ENCODE measurements at places on chromosomes 6 and 20.

GRCh38 chr6:14873781-14874441, 372.0 kb upstream of the JARID2 start:
- no peak for DNase-seq

GRCh38 chr20:9660236-9660868, 146.0 kb downstream of the LAMP5 start:
- no peak for DNase-seq

GRCh38 chr6:138944412-138944811, 43.6 kb downstream of the REPS1 start:
- DNase-seq: no peak

- no peak for DNase-seq
Observed at GRCh38 chr20:57653546-57653900, 33.3 kb upstream of the ZBP1 start.

DNA sequence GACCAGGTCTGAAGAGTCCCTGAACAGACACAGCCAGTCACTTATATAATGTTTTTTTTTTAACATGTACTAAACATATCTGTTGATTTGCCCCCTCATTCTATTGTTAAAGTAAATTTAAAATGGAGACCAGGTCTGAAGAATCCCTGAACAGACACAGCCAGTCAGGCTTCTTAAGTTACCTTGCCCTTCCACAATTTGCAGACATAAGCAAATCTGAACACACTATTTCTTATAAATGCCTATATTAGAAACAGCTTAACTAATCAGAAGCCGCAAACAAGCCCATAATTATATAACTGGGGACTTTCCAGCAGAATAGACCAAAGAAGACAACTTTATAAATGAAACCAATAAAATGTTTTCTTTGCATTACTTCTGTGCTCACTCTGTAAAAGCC, 118.2 kb downstream of the DNAH8 start:
- no peak for DNase-seq

- no peak for DNase-seq
Observed at GRCh38 chr20:43755390-43755789, 28.6 kb upstream of the GTSF1L start.

DNA sequence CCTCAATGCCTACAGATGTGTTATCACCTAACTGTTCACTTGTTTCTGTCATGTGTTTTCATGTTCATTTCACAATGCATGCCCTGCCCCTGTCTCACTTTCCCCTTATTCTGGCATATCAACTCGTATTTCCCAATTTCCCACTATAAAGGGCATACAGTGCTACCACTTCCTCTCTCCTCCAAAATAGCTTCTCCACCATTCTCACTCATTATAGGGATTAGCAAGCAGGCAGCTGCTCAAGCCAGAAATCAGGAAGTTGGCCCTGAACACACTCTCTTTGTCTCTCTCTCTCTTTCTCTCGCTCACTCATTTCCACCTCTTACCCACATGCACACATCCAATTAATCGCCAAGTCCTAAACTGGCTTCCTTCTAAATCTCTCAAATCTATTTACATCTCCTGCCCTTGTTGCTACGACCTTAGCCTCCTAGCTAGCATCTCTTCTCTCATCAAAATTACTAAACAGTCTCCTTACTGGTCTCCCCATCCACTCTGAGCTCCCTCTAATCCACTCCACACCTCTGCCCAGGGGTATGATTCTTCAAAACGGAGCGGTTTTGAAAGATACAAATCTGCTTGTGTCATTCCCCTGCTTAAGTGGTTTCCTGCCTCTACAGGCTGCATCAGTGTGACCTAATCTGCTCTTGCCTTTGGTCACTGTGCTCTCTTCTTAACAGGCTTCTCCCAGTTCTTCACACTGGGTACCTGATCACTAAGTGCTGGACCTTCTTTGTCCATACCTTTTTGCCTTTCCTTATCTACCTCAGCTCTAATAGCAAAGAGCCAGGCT, 196.2 kb downstream of the BTBD9 start:
- DNase-seq: no peak

- DNase-seq: no peak
Observed at GRCh38 chr20:19449051-19449450, 236.6 kb downstream of the SLC24A3 start.

DNA sequence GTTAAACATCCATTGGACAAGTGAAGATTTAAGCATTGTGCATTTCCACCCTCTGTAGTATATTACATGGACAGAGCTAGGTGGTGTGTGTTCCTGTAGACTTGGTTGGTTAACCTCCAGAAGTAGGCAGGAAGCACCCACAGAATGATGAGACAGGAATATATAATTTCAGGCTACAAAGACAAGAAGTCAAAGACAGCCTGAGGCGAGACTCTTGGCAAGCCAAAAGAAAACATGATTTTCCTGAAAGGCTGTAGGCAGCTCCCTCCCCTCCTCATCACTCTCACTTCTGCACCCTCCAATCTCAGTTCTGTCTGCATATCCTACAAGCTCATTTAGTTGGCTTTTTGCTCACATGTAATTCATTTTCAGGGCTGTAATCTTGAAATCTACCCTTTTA, 110.0 kb upstream of the SLC35B3 start:
- no peak for DNase-seq

Data from stimulated activated CD8-positive, alpha-beta memory T cell treated with anti-CD3 and anti-CD28 coated beads, Interleukin-12 subunit alpha, Interleukin-12 subunit beta, amount 100 ng/mL, for 4 hours (primary cell).